ENCODE measurements at places on chromosomes 2 and 18. TPM values are rescaled to one million over a fixed set of nuclear protein-coding genes. Genes with fewer than 3 reads are reported as not detected.

Gene IL1F10
- not detected for polyA plus RNA-seq

Gene LYPD6
- polyA plus RNA-seq: not detected

Gene SLC9A4
- not detected for polyA plus RNA-seq

Gene RNF125
- polyA plus RNA-seq: 3.3 TPM

Gene RAB10
- polyA plus RNA-seq: 47.6 TPM
